A375 (cell line): ENCODE measurements at places on chromosomes 6 and 20. TPM values are rescaled to one million over a fixed set of nuclear protein-coding genes. Genes with fewer than 3 reads are reported as not detected.

SLC16A10 gene
- 2.8 and 5.1 TPM in 2 replicates for total RNA-seq

USP49 gene
- total RNA-seq, result 1.2 and 1.8 TPM in 2 replicates

LCA5 gene
- total RNA-seq, result 1.6 and 2.7 TPM in 2 replicates

MYT1 gene
- total RNA-seq, result 0.80 and 1.1 TPM in 2 replicates

PRPH2 gene
- total RNA-seq, result not detected in 2 replicates

SYTL3 gene
- total RNA-seq, result 0.08 and 0.29 TPM in 2 replicates

RUNX2 gene
- 1.4 and 1.5 TPM in 2 replicates for total RNA-seq

RPL10A gene
- 2,213 and 2,421 TPM in 2 replicates for total RNA-seq

CYB5R4 gene
- total RNA-seq, result 8.3 and 9.4 TPM in 2 replicates

HLA-DRB1 gene
- 67.3 and 68.2 TPM in 2 replicates for total RNA-seq

PHACTR1 gene
- 0.23 and 0.61 TPM in 2 replicates for total RNA-seq

FNDC11 gene
- total RNA-seq, result 0.08 and 0.45 TPM in 2 replicates

HRH3 gene
- not detected in 2 replicates for total RNA-seq

RIPOR3 gene
- 0.05 TPM in 1 of 2 replicates, not detected in the other for total RNA-seq

PROKR2 gene
- not detected in 2 replicates for total RNA-seq

PTCRA gene
- total RNA-seq, result not detected in 2 replicates

OXT gene
- not detected in 2 replicates for total RNA-seq

TRIM15 gene
- not detected in 2 replicates for total RNA-seq

LY6G5C gene
- 0.94 TPM in 1 of 2 replicates, not detected in the other for total RNA-seq
